Ascending aorta (tissue), 2 donors: ENCODE measurements at places on chromosomes 5 and 9. TPM values are rescaled to one million over a fixed set of nuclear protein-coding genes. Genes with fewer than 3 reads are reported as not detected.

- no peak for DNase-seq
These were observed 338.2 kb downstream of the NTRK2 start for GRCh38 chr9:85007748-85008147.

ZNF462 gene
- total RNA-seq: 8.8 TPM

GRCh38 chr5:97476852-97477534 lies 293.9 kb upstream of the RIOK2 start:
- no peak for DNase-seq

DNA sequence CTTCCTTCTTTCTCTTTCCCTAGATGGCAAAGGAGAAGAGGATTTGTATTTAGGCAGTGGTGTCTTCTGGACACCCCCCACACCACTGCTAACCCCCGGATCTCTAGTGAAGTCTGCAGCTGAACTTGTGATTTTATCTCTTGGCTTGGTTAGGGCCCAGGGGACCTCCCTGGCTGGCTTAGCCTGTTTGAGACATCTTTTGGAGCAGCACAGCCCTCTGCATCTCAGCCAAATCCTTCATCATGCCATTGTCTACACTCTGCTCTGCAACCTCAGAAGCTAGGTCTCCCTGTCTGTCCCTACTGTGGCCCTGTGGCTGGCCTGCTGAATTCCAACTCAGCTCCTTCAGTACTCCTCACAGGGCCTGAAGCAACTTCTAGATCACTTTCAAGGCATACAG lies 81.7 kb downstream of the MUSK start:
- no peak for DNase-seq

GRCh38 chr9:125682340-125682739 lies 24.7 kb downstream of the MAPKAP1 start:
- no peak for DNase-seq

DNA sequence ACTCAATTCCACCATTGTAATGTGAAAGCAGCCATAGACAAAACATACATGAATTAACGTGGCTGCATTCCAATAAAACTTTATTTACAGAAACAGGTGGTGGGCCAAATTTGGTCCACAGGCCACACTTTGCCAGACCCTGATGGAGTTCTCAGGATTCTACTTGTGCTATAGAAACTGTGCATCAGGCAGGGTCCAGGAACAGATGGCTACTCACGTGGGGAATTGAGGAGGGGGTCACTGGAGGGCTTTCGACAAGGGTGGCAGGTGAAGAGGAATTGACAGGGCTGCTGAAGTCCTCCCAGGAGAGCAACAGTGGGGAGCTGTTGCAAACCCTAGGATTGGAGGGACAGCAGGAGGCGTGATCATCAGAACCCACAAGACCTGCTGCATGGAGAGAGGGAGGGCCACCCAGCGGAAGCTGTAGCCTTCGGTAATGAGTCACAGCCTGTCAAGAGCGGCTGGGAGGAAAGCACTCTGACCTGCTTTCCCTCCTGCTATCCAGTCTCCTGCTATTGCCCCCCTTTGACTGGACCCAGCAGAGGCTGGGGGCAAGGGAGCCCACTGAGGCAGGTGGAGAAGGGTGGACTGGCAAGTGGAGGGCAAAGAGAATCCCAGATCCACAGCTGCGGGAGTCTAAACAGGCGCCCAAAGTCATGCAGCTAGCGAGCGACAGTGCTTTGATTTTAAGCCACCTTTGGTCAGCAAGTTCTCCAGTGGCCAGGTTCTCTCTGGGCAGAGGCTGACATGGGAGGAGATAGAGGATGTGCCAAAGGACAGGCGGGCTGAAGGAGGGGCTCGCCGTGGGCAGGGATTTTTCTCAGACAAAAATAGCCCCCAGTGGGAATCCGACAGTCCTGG lies 138.3 kb upstream of the SMIM23 start:
- DNase-seq: no peak

GRCh38 chr5:149320791-149321330 lies 24.4 kb upstream of the GRPEL2 start:
- no peak for DNase-seq

HCN1 gene
- total RNA-seq: not detected

SLC34A3 gene
- not detected for total RNA-seq

DNA sequence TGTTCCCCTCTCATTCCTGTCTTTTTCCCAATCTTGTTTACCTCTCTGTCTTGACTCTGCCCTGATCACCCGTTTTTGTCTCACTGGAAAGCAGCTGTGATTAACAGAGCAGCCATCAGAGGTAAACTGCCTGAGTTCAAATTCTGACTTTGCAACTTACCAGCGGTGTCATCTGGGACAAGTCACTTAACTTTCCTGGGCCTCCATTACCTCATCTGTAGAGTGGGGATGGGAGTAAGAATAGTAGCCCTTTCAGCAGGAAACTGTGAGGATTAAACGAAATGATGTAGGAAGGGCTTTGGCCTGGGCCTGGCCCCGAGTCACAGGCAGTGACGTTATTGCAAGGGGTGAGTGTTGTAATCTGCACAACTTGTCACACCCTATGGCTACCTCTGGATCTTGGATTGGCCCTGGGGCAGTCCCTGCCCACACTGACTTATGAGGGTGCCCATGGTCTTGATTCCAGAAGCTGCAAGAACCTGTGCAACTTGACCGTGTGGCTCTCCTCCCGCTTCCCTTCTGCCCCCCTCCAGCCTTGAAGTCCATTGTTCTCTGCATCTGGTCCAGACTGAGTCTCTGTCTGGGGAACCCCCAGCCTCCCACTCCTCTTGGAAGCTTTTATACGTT lies 657 bp upstream of the PCDH12 start:
- DNase-seq: no peak

YTHDC2 gene
- 8.3 TPM for total RNA-seq

DNA sequence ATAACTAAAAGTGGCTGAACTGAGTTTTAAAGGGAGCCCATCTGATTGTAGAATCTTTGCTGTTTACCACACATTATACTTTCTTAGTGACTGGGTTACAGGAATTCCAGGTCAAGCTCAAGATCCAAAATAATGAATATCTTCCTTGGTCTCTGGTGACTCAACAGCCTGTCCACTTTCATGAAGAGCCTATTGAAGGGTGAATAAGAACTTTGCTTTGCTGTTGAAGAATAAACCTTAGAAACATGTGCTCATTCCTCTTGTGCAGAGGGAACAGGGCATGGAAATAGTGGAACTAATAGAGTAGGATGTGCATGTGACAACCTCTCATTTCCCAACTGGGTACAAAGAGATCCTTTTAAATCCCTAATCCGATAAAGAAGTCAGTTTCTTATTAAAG lies 21.4 kb downstream of the ALDH1A1 start:
- no peak for DNase-seq

- DNase-seq: peak; percentile 69
These were observed 2.0 kb downstream of the LARP1 start for GRCh38 chr5:154756868-154757813.

DNA sequence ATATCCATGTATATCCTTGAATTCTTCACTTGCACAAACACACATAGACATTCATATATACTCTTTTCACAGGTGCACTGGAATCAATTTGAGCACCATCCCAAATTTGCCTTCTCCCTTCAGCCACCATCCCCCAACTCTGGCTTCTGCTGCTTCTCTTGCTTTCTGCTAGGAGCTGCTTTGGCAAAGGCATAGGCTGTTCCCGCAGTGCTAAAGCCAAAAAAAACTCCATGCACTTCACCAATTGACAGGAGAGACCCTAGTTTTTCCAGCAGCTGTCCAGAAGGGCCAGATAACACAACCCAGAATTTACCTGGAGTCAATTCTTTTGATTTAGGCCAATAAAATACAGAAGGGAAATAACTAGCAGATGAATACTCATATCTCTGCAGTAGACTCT lies 251.3 kb downstream of the NR2F1-AS1 start:
- no peak for DNase-seq

BTNL3 gene
- total RNA-seq: not detected

- DNase-seq: no peak
These were observed 14.9 kb downstream of the IL4 start for GRCh38 chr5:132688536-132689339.

DNA sequence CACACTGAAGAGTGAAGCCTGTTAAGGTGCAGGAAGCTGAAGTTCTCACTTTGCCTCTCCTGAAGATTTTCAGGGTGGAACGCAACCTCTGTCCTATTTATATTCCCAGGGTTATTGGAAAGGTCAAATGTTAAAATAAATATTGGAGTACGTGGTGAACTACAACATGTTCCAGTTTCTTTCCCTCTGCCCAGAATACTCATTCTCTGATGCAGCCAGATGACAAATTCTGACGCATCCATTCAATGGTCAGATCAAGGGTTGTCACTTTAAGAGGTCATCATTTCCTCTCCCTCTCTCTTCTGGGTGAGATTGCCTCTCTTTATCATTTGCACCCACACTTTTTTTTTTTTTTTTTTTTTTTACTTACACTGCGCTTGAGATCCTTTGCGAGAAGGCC lies 277.1 kb downstream of the BRINP1 start:
- DNase-seq: no peak

DNA sequence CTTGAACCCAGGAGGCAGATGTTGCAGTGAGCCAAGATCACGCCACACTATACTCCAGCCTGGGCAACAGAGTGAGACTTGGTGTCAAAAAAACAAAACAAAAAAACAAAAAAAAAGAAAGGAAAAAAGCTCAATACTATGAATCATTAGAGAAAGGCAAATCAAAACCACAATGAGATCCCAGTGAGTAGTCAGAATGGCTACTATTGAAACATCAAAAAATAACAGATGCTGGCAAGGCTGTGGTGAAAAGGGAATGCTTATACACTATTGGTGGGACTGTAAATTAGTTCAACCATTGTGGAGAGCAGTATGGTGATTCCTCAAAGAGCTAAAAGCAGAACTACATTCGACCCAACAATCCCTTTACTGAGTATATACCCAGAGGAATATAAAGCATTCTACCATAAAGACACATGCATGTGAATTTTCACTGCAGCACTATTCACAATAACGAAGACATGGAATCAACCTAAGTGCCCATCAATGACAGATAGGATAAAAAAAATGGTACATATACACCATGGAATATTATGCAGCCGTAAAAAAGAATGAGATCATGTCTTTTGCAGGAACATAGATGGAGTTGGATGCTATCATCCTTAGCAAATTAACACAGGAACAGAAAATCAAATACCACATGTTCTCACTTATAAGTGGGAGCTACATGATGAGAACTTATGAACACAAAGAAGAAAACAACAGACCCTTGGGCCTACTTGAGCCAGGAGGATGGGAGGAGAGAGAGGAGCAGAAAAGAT lies 81.9 kb upstream of the ARRDC3 start:
- no peak for DNase-seq

FLT4 gene
- total RNA-seq: 53.5 TPM

WDR41 gene
- 45.4 TPM for total RNA-seq

- DNase-seq: no peak
These were observed 83.7 kb downstream of the PDE6A start for GRCh38 chr5:149860801-149861322.

HSPA9 gene
- 75.5 TPM for total RNA-seq

SNCAIP gene
- total RNA-seq: 2.9 TPM

GRXCR2 gene
- total RNA-seq: not detected

ACOT12 gene
- not detected for total RNA-seq

DNA sequence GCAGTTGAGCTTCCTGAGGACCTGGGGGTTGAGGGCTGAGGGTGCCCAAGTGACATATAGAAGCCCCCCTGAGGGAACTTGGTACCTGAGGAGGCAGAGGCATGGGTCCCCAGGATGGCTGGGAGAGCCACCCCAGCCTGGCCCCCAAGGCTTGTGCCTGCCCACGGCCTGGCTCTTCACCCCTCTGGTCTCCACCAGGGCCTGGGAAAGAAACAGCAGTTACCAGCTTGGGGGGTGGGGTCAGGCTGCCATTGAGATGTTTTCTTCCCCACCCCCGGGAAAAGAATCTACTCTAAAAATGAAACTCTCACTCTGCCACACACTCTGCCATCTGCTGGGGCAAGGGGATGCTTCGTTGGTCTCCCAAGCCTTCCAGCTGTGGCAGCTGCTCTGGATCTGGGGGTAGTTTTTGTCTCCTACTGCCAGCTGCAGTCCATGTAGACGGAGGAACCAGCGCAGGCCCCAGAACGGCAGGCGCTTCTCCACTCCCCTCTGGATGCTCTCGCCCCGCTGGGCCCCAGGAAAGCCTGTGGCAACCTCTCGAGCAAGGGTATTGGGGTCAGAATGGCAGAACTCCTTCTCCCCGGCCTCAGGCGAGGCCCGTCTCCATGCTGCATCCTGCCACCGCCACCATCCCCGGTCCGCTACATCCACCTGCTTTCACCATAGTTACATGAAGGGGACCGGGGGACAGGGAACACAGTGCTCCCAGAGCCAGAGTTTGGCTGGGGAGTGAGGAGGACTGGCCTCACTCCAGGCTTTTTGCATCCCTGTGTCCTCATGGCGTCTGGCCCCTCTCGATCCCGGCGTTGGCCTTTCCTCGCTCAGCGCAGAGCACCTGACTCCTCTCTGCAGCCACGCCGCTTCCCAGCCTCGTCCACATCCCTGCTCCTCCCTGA lies 123.5 kb downstream of the DAB2IP start:
- peak; percentile 58 for DNase-seq

HTR1A gene
- not detected for total RNA-seq

DNA sequence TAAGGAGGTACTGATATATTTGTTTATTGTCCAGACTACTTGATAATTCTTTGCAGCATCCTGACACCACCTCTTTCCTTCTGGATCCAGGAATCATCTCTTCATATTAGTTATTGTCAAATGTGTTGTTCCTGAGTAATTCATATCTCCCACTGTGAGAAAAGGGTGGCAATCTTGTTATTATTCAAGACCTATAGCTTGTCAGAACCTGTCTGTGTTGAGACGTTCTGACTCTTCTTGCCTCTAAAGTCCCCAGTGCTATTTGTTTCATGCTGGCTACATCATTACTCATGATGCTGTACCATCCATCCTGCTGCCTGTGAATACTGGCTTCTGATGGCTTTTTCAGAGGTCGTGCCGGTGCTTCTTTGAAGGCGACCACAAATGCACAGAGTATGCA lies 68.7 kb upstream of the TAF11L2 start:
- DNase-seq: no peak

DNA sequence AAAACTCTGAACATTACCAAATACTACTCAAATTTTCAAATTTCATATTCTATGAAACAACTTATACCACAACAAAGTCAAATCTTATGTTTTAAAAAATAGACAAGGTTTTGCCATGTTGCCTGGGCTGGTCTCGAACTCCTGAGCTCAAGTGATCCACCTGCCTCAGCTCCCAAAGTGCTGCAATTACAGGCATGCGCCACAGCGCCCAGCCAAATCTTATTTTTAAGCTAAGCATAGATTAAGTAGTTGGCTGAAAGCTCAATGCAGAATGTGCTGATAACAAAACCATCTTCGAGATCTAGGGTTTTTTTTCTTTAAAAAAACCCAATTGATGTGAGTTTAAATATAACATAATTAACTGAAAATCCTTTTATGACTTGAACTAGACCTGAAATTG lies 6.4 kb downstream of the LMBRD2 start:
- no peak for DNase-seq

GRCh38 chr5:10700516-10700915 lies 60.5 kb downstream of the DAP start:
- DNase-seq: no peak

GRCh38 chr9:134522502-134522848 lies 119.1 kb upstream of the COL5A1 start:
- DNase-seq: no peak

GRCh38 chr9:21729648-21730047 lies 72.8 kb upstream of the MTAP start:
- DNase-seq: no peak
